ENCODE measurements at places on chromosomes 4 and X. TPM values are rescaled to one million over a fixed set of nuclear protein-coding genes. Genes with fewer than 3 reads are reported as not detected.

- no peak overlapping the region for H3K4me3 ChIP-seq
- H3K27ac ChIP-seq = no peak overlapping the region
- no peaks in the 10 kb centered on the region for H3K27me3 ChIP-seq
- DNase-seq = no peak
Observed at GRCh38 chrX:40570346-40571093, 10.2 kb upstream of the ATP6AP2 start.

GRCh38 chr4:86633854-86634253 is 39.7 kb downstream of the PTPN13 start:
- H3K4me1 ChIP-seq = no peaks in the 10 kb centered on the region
- H3K36me3 ChIP-seq = no peaks in the 10 kb centered on the region
- no peak for DNase-seq
- H3K4me3 ChIP-seq = no peak overlapping the region
- H3K27ac ChIP-seq = no peak overlapping the region

- no peaks in the 10 kb centered on the region for H3K4me1 ChIP-seq
- no peaks in the 10 kb centered on the region for H3K27me3 ChIP-seq
- H3K36me3 ChIP-seq = no peaks in the 10 kb centered on the region
- no peak overlapping the region for H3K4me3 ChIP-seq
Observed at GRCh38 chrX:100743009-100743607, 11.2 kb upstream of the SYTL4 start.

DNA sequence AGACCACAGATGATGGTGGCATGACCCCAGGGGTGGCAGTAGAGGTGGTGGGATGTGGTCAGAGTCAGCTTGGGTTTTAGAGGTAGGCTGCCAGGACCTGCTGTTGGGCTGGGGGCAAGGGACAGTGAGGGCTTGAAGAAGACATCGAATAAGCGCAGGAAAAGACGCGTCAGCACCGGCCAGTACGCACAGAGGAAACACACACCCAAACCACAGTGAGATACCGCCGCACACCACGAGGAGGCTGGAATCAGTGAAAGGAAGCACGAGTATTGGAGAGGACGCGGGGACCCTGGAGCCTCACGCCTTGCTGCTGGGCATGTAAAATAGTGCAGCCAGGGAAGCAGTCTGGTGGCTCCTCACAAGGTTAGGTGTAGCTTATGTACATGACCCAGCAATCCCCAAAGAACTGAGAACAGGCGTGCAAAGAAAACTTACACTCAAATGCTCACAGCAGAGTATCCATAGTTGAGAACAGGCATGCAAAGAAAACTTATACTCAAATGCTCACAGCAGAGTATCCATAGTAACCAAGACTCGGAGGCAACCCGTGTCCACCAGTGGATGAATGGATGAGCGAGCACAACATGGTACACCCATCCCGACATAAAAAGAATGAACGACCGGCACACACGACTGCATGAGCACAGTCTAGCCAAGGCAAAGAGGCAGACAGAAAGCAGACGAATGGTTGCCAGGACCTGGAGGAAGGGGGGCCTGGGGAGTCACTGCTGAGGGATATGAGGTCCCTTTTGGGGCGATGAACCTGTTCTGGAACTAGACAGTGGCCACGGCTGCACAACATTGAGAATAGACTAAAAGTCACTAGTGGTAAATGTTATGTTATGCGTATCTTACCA is 13.3 kb downstream of the PDZD4 start:
- no peaks in the 10 kb centered on the region for H3K4me1 ChIP-seq
- no peak overlapping the region for H3K4me3 ChIP-seq
- H3K27ac ChIP-seq = no peak overlapping the region
- no peaks in the 10 kb centered on the region for H3K36me3 ChIP-seq

DNA sequence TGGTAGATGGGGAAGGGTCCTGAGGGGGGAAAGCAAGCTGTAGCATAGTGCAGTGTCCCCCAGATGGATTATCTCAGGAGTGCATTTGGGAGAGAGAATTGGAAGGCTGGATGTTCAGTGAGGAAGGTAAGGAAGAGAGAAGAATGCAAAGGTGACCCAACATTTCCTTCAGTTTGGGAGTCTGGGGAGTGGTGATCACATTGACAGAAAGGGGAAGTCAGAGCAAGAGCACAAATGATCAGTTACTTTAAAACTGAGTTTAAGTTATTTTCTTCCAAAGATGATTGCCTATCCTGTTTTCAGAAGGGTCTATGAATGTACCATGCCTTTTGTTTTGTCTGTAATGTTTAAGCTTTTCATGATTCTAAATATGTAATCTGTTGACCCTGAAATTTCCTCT is 47.6 kb downstream of the ARHGAP10 start:
- H3K4me3 ChIP-seq = no peak overlapping the region
- DNase-seq = no peak
- no peaks in the 10 kb centered on the region for H3K36me3 ChIP-seq
- no peaks in the 10 kb centered on the region for H3K27me3 ChIP-seq
- H3K4me1 ChIP-seq = peaks cover 30% of the 10 kb centered on the region
- no peak overlapping the region for H3K27ac ChIP-seq

- H3K36me3 ChIP-seq = no peaks in the 10 kb centered on the region
- no peak overlapping the region for H3K4me3 ChIP-seq
- H3K4me1 ChIP-seq = 0 out of 2 replicates have a peak, but pooled peaks cover 2% of the 10 kb centered on the region
- DNase-seq = no peak
- H3K27ac ChIP-seq = no peak overlapping the region
Observed at GRCh38 chr4:86043755-86044592, 315.9 kb downstream of the MAPK10 start.

DNA sequence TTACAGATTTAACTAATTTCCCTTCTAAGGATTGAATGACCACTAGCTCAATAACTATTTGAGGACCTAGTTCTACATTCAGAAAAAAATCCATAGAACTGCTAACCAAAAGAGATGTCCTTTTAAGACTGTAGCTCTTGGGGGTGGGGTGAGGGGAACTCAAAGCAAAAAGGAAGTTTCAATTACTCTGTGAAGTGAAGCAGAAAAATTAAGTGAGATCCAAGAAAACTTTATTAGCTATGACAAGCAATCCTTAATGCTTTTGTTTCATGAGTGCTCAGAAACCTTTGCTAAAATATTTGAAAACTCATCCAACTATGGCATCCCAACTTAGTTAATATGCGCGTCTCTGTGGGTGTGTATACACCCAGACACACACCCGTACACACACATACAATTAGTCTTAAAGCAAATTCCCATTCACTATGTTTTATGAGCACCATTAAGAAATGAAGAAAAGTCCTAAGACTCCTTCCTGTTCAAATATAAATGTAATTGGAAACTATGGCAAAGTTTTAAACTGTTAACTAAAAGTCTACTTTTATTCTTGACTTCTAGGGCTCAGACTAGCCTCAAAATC is 44.5 kb downstream of the GPC4 start:
- no peak for DNase-seq
- H3K27ac ChIP-seq = no peak overlapping the region
- H3K4me3 ChIP-seq = no peak overlapping the region
- H3K4me1 ChIP-seq = no peaks in the 10 kb centered on the region
- no peaks in the 10 kb centered on the region for H3K27me3 ChIP-seq

- H3K4me1 ChIP-seq = no peaks in the 10 kb centered on the region
- no peaks in the 10 kb centered on the region for H3K36me3 ChIP-seq
- DNase-seq = no peak
- no peak overlapping the region for H3K27ac ChIP-seq
- no peak overlapping the region for H3K4me3 ChIP-seq
- H3K27me3 ChIP-seq = no peaks in the 10 kb centered on the region
Observed at GRCh38 chrX:130799393-130799792, 103.6 kb downstream of the ENOX2 start.

DNA sequence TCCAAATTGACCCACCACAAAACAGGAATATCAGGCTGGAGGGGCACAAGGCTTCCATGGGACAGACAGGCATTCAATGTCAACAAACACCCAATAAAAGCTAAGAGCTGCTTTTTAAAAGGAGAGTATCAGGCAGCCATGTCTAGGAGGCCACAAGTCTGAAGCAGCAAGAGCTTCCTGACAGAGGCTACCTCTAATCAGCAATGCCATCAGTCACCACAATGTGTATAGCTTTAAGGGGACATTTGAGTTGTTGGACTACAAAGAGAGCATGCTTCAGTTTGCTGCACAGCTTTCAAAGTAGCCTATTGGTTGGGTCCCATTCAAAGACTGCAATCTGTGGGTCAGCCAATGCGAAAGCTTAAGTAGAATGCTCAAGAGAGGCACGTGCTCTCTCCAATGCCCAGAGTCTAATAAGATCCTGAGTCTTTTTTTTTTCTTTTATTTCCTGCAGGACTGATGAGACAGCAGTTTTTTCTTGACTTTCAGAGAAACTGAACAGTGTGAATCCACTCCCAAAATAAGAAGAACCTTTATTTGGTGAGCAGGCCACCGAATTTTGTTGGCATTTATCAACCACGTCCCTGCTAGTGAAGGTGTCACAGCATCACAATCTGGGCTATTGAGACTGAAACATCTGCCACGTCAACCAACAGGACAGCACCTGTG is 92.5 kb downstream of the FBXO8 start:
- no peaks in the 10 kb centered on the region for H3K27me3 ChIP-seq
- peaks cover 37% of the 10 kb centered on the region for H3K4me1 ChIP-seq
- no peak for DNase-seq
- no peak overlapping the region for H3K27ac ChIP-seq

GRCh38 chr4:84146300-84146959 is 352.7 kb downstream of the NKX6-1 start:
- no peak overlapping the region for H3K27ac ChIP-seq
- no peaks in the 10 kb centered on the region for H3K36me3 ChIP-seq
- DNase-seq = no peak
- no peaks in the 10 kb centered on the region for H3K4me1 ChIP-seq
- H3K4me3 ChIP-seq = no peak overlapping the region

- no peaks in the 10 kb centered on the region for H3K4me1 ChIP-seq
- H3K27me3 ChIP-seq = no peaks in the 10 kb centered on the region
- no peak overlapping the region for H3K27ac ChIP-seq
- no peaks in the 10 kb centered on the region for H3K36me3 ChIP-seq
Observed at GRCh38 chrX:37796805-37797204, 16.9 kb downstream of the CYBB start.

- H3K4me3 ChIP-seq = no peak overlapping the region
- H3K27me3 ChIP-seq = no peaks in the 10 kb centered on the region
- no peaks in the 10 kb centered on the region for H3K36me3 ChIP-seq
- no peak overlapping the region for H3K27ac ChIP-seq
Observed at GRCh38 chrX:1763294-1763693, 148.4 kb downstream of the ASMT start.

DNA sequence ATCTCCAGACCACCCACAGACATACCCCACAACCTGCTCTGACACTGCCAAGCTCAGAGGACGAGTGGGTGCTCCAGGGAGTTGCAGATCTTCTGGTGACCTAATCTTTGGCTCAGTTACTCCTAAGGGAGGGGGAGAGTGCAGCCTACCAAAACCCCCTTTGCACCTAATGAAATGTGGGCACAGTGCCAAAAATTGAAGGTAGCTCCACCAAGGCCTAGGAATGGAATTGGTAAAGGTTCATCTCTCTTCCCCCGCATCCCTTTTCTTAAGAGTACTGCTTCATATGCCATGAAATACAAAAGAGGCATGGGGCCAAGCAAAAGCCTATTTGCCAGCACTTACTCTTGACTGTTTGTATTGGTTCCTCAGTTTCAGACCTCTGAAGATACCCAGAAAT is 491.0 kb downstream of the NAF1 start:
- no peaks in the 10 kb centered on the region for H3K27me3 ChIP-seq
- no peak overlapping the region for H3K4me3 ChIP-seq
- no peak overlapping the region for H3K27ac ChIP-seq
- no peak for DNase-seq
- peaks cover 7% of the 10 kb centered on the region for H3K4me1 ChIP-seq

FOXP3 gene
- 0.88 TPM for total RNA-seq

GPR173 gene
- 0.26 TPM for total RNA-seq

TMPRSS11D gene
- total RNA-seq = not detected

GLRB gene
- not detected for total RNA-seq

FGF2 gene
- total RNA-seq = 0.19 TPM

SMR3B gene
- total RNA-seq = not detected

NXF3 gene
- not detected for total RNA-seq

GLOD5 gene
- total RNA-seq = not detected

MAGEA10 gene
- not detected for total RNA-seq

All from Caco-2 (cell line).